Stimulated activated CD8-positive, alpha-beta memory T cell treated with anti-CD3 and anti-CD28 coated beads, Interleukin-15, amount 100 ng/mL, for 1 hour (primary cell): ENCODE measurements at places on chromosomes 1 and 21.

DNA sequence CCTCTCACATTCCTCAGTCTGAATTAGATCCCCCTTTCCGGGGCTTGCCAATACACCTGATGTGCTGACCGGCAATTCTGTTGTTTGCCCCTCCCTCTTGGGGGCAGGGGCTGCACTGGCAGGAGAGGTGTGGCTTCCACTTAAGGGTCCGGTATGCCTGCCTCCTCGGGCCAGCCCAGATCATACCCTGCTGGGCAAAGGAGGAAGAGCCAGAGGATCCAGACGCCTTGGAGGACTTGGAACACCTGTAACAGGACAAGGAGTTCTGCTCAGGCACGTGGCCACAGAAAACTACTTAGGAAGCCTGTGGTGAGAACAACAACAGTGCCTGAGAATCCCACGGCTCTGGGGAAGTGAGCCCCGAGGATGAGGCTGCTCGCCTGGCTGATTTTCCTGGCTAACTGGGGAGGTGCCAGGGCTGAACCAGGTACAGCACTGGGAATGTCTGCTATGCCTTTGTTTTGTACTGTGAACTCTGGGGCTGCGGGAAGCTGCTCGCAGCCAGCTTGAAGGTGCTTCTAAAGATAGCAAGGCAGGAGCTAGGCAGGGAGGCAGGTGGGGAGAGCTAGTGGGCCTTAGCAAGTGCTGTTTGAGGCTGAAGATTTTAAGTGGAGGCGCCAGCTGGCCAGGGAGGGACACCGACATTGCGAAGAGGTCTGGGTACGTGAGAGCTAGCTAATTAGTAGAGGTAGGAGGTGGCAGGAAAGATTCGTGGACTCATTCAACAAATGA lies at the start of gene SMPDL3B:
Gene SMPDL3B, plus strand, starts transcription at position 183 of the 732 bp plus-strand sequence. Its CDS starts 184 bp downstream, at position 367.
- DNase-seq: no peak

DNA sequence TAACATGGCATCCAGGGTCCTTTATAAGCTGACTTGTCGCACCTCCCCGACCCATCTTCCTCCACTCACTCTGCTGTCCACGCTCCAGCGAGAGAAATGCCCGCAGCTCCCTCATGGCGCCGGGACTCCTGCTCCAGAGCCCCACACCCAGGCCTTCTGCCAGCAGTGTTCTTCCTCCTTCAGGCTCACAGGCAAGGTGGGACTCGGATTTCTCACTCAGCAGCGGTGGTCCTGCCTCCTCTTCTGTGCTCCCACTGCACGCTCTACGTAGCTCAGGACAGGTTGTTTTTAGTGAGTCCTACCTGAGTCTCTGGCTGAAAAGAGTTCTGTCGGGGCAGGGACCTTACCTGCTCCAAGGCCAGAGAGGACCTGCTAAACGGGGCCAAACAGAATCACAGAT lies 11.2 kb downstream of the THEMIS2 start:
- no peak for DNase-seq

DNA sequence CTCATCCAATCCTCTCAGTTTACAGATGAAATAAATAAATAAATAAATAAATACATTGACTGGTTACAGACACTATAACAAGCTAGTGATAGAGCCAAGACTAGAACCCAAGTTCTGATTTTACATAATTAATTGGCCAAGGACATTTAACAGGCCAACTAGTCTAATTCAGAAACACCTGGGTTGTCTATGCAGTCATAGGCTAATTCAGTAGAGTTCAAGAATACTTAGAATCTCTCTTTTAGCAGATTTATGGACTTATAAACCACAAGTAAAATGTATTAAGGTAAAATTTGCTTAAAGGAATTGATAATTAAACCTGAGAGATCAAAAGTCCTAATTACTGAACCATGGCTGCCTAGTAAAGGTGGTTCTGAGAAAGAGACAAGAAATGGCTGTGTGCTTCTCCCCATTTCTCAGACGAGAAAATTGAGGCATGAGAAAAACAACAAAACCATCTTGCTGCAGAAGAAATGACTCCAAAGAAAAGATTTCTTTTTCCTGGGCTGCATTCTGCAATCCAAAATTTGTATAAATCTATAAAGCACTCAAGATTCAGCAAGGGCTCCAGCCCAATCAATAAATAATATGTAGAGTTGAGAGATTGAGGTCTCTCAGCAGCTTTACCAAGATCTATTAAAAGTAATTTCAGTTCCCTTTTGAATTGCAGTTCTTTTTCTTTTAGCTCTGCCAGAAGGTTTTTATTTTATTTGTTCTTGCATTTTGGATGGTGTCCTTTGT lies 98.3 kb downstream of the DUSP10 start:
- DNase-seq: no peak

DNA sequence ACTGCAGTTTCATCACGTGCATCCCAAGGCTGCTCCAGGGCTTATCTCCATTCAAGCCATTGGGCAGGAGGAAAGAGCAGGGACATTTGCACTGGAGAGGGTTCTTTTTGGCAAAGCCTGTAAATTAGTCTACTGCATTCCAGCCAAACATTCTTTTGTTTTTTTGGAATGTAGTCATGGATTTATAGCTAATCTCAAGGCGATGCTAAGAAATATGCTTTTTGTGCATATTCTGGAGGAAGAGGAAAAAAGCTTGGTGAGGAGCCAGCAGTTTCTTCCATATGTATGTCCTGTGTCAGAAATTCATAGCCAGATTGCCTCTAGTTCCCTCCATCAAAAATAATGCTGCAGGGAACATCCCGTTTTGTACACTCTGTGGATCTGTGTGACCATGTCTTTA lies 221.4 kb downstream of the BACH1 start:
- no peak for DNase-seq
